Hypothalamus (tissue), 51 donors: ENCODE measurements at places on chromosomes 5 and 9.

GRCh38 chr5:163496286-163496685 lies 9.1 kb upstream of the MAT2B start:
- no peak for DNase-seq

DNA sequence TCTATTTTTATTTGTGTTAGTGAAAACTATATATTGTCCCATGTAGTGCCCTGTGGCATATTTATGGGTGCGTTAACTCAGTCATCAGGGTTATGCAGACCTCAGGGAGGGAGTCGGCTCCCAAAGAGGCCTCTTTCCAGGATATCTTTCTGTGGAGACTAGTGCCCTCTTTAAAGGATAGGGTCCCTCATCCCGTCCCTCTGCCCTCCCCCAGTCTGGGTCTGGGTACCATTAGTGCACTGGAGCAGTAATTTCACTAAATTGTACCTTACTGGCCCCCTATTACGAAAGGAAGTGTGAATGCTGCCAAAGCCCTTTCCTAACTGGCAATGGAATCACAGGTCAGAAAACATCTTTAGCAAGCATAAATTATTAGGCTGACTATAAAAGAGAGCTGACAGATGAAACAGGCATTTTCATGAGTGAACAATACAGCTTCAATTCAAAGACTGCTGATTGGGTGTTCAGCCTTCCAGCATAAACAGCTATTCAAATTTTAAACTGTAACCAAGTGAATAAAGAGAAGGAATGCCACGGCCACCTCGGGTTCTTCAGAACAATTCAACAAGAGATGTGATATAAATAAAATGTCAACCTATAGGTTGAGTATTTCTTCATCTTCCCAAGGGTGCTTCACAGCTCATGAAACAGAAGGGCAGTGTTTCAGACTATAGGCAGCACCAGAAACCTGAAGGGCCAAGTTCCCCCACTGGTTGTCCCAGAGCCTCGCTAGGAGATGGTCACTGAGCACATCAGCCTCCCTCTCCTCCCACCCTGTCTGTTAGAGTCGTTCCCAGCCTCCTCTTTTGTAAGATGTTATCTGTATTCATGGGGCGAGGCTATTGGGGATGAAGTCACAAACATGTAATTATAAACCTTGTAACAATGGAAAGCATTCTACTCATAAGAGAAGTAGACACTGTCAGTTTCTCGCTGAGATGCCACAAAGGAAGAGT lies 318.7 kb downstream of the TMEM161B start:
- peak; percentile 65 for DNase-seq

DNA sequence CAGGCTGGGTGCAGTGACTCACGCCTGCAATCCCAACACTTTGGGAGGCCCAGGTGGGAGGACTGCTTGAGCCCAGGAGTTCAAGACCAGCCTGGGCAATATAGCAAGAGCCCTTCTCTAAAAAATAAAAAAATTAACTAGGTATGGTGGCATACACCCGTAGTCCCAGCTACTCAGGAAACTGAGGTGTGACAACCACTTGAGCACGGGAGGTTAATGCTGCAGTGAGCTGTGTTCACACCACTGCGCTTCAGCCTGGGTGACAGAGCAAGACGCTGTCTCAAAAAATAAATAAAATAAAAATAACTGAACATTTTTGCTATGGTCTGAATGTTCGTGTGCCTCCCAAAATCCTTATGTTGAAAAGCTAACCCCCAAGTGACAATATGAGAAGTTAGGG lies 24.5 kb downstream of the AGTPBP1 start:
- DNase-seq: no peak

GRCh38 chr5:154276973-154277331 lies 86.4 kb downstream of the GALNT10 start:
- no peak for DNase-seq

GRCh38 chr5:176353533-176353932 lies 8.0 kb downstream of the KIAA1191 start:
- DNase-seq: no peak

GRCh38 chr5:176578391-176578808 lies 29.3 kb downstream of the CDHR2 start:
- no peak for DNase-seq

DNA sequence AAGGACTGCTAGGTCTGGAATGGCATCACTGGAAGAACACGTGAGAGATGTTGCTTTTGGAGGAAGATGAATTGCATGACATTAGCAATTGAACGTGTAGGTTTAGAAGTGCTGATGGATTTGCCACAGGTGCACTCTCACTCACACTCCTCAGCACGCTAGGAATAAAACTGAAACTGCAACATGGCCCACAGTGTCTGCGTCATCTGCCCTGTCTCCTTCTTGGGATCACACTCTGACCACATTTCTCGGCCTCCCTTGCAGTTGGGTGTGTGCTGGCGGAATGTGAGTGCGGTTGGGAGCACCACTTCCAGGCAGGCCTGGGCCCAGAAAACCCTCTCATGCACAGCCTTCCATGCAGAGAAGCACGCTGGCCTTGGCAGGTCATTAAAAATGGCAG lies 152.8 kb upstream of the LHFPL2 start:
- DNase-seq: no peak

DNA sequence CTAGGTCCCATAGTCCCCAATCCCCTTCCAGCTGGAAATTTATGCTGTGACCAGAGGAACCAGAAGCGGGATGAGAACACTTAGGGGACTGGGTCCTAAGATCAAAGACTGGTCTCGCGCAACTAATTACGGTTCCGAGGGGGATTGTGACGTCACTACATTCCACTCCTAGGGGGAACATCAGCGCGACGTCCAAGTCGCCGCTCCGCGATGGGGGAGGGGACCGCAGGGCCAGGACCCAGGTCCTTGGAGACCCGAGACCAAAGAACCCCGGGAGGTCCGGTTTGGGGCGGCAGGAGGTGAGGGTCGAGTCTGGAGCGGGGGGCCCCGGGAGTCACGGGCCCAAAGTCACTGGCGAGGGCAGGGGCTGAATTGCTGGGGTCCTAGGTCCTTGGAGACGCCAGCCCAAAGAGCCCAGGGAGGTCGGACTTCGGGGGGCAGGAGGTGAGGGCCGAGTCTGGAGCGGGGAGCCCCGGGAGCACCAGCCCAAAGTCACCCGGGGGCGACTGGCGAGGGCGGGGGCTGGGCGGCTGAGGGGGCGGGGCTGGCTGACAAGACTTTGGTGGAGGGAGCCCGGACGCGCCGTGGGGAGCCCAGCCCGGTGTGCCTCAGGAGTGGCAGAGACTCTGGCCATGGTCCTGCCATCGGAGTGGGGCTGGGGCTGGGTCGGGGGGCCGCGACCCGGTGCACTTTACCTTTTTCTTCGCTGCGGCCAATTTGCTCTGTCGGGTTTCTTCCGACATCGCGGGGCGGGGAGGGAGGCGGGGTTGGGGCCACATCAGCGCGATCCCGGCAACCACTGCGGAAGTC lies at the start of gene GOLGA2:
TSS of gene GOLGA2 (minus strand) at position 810 of the 810 bp plus-strand sequence. CDS start at position 779, 31 bp downstream.
- no peak for DNase-seq

GRCh38 chr9:5714501-5715401 lies 85.8 kb downstream of the RIC1 start:
- DNase-seq: no peak

GRCh38 chr5:139451176-139451575 lies 11.4 kb downstream of the ECSCR start:
- DNase-seq: no peak

DNA sequence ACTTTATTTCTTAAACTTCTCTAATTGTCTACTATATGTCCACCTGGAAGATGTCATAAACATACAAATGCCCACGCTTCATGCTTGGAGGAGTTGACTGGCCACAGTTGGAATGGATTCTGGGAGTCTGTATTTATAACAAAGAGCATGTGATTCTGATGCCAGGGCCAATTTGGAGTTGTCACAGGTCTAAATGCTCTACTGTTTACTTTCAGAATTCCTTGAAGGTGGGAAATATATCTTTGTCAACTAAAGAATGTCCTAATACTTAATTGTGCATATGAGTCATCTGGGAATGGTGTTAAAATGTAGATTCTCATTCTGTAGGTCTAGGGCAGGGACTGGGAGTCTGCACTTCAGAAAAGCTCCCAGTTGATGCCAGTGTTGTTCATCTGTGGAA lies 196.1 kb downstream of the ANXA1 start:
- DNase-seq: no peak

GRCh38 chr5:170306381-170306831 lies 8.8 kb upstream of the LCP2 start:
- no peak for DNase-seq

DNA sequence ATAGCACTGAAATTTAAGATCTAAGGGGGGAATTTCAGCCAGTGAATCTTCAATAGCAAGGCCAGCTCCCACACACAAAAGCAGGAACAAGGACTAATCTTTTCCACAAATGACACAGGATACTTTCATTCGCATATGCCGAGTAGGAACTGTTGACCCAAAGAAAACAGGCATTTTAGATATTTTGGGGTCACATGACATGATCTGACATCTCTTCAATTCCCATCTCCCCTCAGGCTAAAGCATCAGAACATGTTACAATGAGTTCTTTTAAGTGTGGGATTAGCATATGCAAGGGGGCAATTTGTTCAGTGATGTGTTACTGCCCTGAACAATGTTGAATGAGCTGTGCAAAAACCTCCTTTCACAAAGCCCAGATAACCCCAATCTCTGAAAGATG lies 68.2 kb downstream of the TLE1 start:
- no peak for DNase-seq

GRCh38 chr9:751137-752051 lies 90.1 kb upstream of the DMRT1 start:
- DNase-seq: no peak

DNA sequence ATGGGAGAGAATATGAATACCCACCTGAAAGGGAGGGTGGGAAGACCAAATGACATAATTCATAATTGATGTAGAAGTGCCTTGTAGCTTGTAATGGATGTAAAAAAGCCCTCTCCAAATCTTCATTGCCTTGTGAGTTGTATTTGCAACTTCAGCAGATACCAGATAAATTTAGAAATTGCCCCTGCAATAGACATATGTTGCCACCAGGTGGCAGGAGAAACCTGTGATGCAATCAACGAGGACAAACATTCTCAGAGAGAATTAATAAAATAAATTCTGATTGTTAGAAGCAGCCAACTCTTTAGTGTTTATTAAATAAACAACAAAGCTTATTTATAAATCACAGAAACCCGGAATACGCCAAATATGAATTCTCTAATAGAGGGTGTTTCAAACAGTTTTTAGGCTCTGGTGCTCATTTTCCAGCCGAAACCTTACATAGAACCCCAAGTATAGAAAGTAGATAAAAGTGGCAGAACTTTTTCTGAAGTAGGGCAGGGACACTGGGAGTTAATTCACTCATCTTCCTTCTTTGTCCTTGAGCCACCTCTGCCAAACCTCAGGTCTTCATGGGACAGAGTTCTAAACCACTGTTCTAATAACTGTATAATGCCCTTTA lies 147.8 kb downstream of the TMEM38B start:
- no peak for DNase-seq

DNA sequence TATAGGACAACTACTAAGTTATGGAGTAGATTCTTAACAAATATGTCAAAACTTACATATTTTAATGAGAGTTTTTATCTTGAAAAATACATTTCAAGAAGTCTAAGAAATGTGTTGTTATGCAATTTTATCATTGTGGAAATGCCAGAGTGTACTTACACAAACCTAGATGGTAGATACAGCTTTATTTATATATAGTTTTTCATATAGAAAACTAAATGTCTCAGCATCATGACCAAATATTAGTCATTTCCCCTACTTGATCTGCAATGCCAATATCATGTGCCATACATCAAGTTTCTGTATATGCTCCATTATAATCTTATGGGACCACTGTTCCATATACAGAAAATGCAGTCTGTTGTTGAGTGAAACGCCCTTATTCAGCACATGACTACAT lies 28.7 kb downstream of the CAST start:
- no peak for DNase-seq

- no peak for DNase-seq
These were observed 2.6 kb downstream of the HDAC3 start for GRCh38 chr5:141633871-141634561.
